ENCODE measurements at places on chromosomes 12 and 14.

- peaks cover 5% of the 10 kb centered on the region for H3K36me3 ChIP-seq
- no peak overlapping the region for H3K4me3 ChIP-seq
- H3K27ac ChIP-seq: peak overlapping the region; percentile 88
- H3K4me1 ChIP-seq: peaks cover 31% of the 10 kb centered on the region
- peak; percentile 20 for DNase-seq
- H3K27me3 ChIP-seq: no peaks in the 10 kb centered on the region
Observed at GRCh38 chr12:49838973-49839633, 3.8 kb downstream of the BCDIN3D start.

GRCh38 chr12:79546466-79547043 lies 144.2 kb downstream of the PAWR start:
- H3K27ac ChIP-seq: no peak overlapping the region
- H3K4me3 ChIP-seq: no peak overlapping the region
- peaks cover 9% of the 10 kb centered on the region for H3K36me3 ChIP-seq
- no peak for DNase-seq
- H3K27me3 ChIP-seq: peaks cover 2% of the 10 kb centered on the region

DNA sequence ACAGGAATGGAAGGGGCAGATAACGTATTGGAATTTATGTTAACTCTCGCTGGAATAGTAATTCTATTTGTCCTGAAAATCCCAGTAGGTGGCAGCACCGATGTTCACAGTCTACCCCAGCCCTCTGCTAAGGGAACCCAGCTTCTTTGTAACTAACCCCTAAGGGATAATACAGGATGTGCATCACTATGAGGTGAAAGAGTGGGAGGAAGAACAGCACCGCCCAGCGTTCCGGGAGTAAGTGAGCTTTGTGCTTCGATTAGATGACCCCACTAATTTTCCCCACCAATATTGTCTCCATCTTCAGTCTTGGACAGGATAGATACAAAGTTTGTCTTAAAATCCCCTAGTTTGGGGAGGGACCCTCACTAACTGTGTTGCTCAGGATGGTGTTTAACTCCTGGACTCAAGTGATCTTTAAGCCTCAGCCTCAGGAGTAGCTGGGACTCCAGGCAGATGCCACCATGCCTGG lies 2.7 kb downstream of the SLC2A3 start:
- peak; percentile 71 for DNase-seq
- no peaks in the 10 kb centered on the region for H3K27me3 ChIP-seq
- H3K27ac ChIP-seq: no peak overlapping the region
- H3K4me1 ChIP-seq: peaks cover 28% of the 10 kb centered on the region

- H3K36me3 ChIP-seq: no peaks in the 10 kb centered on the region
- H3K4me3 ChIP-seq: no peak overlapping the region
- no peak overlapping the region for H3K27ac ChIP-seq
- H3K27me3 ChIP-seq: peaks cover 10% of the 10 kb centered on the region
- DNase-seq: no peak
Observed at GRCh38 chr12:54716261-54716660, 68.1 kb upstream of the DCD start.

- peaks cover 63% of the 10 kb centered on the region for H3K4me1 ChIP-seq
- H3K4me3 ChIP-seq: peak overlapping the region; percentile 85
- peaks cover 51% of the 10 kb centered on the region for H3K27me3 ChIP-seq
- H3K36me3 ChIP-seq: no peaks in the 10 kb centered on the region
Observed at GRCh38 chr12:26112703-26113147, 12.1 kb downstream of the BHLHE41 start.

DNA sequence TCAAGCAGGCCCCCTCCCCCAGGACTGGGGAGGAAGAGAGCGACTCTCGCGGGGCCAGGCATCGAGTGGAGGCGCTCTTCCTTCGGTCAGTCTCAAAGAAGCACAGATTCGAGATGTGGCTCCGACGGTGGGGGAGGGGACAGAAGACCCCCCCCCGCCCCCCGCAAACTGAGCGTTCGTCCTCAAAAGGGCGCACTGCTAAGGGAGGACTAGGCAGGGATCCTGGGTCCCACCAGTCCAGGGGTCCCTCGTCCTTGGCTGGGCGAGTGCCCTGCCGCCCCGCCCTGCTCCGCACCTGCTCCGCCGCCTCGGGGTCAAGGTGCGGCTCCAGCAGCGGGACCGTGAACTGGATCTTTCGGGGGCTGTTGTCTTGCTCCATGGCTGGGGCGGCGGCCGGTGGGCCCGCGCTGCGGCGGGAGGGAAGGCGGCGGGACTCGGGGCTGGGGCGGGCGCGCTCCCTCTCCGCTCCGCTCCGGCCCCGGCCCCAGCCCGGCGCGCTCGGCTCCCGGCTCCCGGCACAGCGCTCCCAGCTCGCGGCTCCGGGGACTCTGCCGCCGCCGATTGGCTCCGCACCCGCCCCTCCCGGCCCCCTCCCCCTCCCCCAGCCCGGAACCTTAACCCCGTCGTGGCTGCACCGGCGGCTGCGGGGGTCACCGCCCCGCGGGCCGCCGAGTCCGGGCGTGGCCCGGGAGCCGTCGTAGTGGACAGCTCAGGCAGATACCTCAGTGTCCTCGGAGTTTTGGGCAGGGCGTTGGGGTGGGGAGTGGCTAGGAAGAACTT lies at the start of gene PPP1R1A:
TSS of gene PPP1R1A (minus strand) at position 550 of the 780 bp plus-strand sequence. CDS start at position 379, 171 bp downstream.
- peaks cover 65% of the 10 kb centered on the region for H3K27me3 ChIP-seq
- H3K36me3 ChIP-seq: no peaks in the 10 kb centered on the region
- peaks cover 73% of the 10 kb centered on the region for H3K4me1 ChIP-seq
- peak; percentile 71 for DNase-seq

- H3K4me3 ChIP-seq: no peak overlapping the region
- peaks cover 60% of the 10 kb centered on the region for H3K4me1 ChIP-seq
- no peaks in the 10 kb centered on the region for H3K36me3 ChIP-seq
- no peak overlapping the region for H3K27ac ChIP-seq
- no peak for DNase-seq
Observed at GRCh38 chr12:116126610-116127009, 150.9 kb downstream of the MED13L start.

DNA sequence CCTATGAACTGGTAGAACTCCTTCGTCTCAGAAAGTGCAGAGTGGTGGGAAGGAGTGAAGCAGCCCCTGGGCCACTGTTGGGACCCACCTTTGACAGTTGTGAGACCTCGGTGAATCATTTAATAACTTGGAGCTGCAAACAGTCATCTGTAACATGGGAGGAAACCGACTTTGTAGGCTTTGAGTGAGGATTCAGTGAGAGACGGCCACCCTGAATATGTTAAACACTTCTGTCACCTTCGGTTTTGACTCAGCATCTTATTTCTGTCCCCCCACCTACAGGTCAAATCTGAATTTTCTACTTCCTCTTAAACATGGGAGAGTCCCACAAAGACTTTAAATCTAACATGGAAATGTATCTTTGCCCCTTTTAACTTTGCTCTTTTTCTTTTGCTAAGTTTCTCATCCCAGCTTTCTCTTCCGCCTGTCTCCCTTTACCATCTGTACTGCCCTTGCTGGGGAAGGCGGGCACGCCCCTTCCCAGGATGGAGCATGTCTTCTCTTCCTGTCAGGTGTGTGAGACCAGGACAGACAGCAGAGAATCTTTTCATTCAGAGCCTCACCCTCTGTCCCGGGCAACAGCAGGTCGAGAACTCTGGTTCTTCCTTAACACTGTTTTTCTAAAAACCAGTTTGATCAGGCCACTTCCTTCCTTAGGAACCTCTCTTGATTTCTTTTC lies 37.1 kb downstream of the ZC3H14 start:
- DNase-seq: no peak
- H3K27ac ChIP-seq: peak overlapping the region; percentile 85
- peak overlapping the region; percentile 56 for H3K4me3 ChIP-seq
- H3K4me1 ChIP-seq: peaks cover 43% of the 10 kb centered on the region

- no peak overlapping the region for H3K27ac ChIP-seq
- peak; percentile 17 for DNase-seq
- H3K27me3 ChIP-seq: peaks cover 46% of the 10 kb centered on the region
- no peak overlapping the region for H3K4me3 ChIP-seq
- H3K4me1 ChIP-seq: no peaks in the 10 kb centered on the region
Observed at GRCh38 chr12:108004319-108004718, 124.8 kb upstream of the WSCD2 start.

- no peaks in the 10 kb centered on the region for H3K36me3 ChIP-seq
- H3K27me3 ChIP-seq: peaks cover 2% of the 10 kb centered on the region
- H3K27ac ChIP-seq: no peak overlapping the region
Observed at GRCh38 chr14:30195941-30196340, 268.3 kb upstream of the PRKD1 start.

DNA sequence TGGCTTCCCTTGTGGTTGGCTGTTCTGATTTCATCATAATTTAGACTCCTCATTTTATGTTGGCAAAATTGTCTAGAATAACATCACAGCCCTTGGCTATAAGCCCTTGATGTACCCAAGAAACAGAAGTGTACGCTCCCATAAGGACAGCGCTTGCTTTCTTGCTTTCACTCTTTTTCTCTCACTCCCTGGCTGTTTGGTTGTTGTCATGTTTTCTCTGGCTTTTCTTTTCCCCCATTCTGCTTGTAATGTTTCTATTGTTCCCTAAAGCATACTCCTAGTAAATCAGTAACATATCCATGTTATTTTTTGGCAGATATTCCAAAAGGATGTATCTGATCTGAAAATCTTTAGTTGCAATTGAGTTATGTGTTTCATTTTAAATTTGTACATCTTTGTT lies 530.5 kb downstream of the NOVA1 start:
- no peak overlapping the region for H3K4me3 ChIP-seq
- no peaks in the 10 kb centered on the region for H3K4me1 ChIP-seq
- no peak for DNase-seq
- no peaks in the 10 kb centered on the region for H3K36me3 ChIP-seq
- no peak overlapping the region for H3K27ac ChIP-seq
- no peaks in the 10 kb centered on the region for H3K27me3 ChIP-seq

- DNase-seq: no peak
- no peak overlapping the region for H3K4me3 ChIP-seq
- H3K4me1 ChIP-seq: peaks cover 4% of the 10 kb centered on the region
- no peak overlapping the region for H3K27ac ChIP-seq
- peaks cover 10% of the 10 kb centered on the region for H3K27me3 ChIP-seq
Observed at GRCh38 chr12:69027411-69027881, 94.5 kb upstream of the CPM start.

GRCh38 chr12:57190037-57190436 lies 26.6 kb upstream of the NXPH4 start:
- no peak overlapping the region for H3K4me3 ChIP-seq
- no peak for DNase-seq
- peaks cover 45% of the 10 kb centered on the region for H3K36me3 ChIP-seq
- no peaks in the 10 kb centered on the region for H3K27me3 ChIP-seq

DNA sequence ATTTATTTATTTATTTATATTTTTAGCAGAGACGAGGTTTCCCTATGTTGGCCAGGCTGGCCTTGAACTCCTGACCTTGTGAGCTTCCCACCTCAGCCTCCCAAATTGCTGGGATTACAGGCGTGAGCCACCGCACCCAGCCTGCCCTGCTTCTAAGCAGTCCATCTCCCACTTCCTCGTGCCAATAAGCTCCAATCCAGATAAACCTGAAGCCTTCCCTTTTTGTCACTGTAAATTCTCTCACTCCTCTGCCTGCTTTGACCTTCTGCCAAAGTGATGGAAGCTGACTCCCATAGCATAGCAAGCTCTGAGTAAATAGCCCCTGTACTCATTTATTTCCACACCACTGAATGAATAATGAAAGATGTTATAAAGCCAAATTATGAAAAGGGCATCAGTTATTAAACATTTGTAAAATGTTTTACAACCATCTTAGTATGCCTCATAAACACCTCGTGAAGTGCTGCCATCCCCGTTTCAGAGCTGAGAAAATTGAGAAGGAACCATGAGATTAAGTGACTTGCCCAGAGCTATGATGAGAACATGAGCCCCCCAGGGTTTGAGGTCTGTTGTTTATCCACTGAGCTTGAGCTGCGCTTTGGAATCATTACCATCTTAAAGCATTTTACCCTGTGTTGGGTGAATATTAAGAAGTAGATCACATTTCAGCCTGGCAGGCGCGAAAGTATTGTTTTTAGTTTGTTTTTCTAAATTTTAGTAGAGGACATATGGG lies 30.4 kb downstream of the MANSC1 start:
- H3K36me3 ChIP-seq: no peaks in the 10 kb centered on the region
- H3K4me1 ChIP-seq: peaks cover 36% of the 10 kb centered on the region
- no peaks in the 10 kb centered on the region for H3K27me3 ChIP-seq
- H3K27ac ChIP-seq: peak overlapping the region; percentile 89
